Stimulated activated CD4-positive, alpha-beta T cell treated with anti-CD3 and anti-CD28 coated beads, Interleukin-4, amount 100 ng/mL, for 24 hours (primary cell): ENCODE measurements at places on chromosomes 3 and 15.

DNA sequence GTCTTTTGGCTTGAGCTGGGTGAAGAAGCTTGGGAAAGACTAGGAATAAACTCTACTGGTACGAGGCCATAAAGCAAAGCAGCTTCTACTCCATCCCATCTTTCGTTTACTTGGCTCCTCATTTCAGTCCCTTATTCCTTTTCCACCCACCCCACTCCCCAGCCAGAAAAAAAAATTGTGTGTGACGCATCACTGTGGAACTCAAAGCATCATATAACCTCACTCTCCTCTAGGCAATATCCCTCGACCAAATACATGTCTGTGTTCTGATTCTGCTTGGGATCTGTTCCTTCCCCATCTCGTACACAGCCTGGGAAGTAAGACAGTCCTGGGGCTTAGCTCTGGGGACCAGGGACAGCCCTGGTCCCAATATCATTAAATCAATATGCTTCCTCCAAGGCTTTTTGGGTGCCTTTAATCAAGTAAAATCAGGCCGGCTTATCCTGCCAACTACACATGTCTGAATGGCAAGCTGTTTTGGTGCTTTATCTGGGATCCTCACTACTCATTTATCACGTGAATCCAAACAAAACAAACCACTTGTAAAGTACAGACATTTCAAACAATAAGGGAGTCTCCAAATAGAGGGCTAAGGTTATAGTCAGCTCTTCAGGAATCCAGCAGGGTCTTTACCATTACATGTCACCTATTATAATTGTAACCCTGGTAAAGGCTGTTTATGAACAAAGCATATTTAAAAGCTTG lies 74.9 kb upstream of the ZBED2 start:
- DNase-seq = no peak

- DNase-seq = no peak
These were observed 104.6 kb upstream of the KLF13 start for GRCh38 chr15:31221936-31222515.

- no peak for DNase-seq
These were observed 3.8 kb upstream of the KATNBL1 start for GRCh38 chr15:34213690-34214089.

GRCh38 chr15:46708226-46708625 lies 1009.1 kb upstream of the SEMA6D start:
- no peak for DNase-seq

DNA sequence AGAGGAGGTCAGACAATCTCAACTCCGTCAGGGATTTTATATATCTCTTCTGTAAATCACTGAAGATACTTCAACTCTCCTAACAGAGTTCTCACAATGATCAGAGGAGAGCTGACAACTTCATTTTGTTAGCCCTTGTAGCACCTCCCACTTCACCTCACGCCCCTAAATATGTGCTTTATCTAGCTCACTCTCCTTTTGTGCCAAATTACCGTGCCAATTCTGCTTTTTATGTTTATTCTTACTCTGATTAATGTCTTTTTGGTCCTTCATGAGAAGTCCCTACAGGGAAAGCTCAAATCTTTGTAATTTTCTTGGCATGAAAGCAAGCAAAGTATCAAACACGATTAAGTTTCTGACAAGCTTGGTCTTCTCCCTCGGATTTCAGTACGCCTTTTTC lies 636.1 kb upstream of the NAALADL2 start:
- DNase-seq = no peak

DNA sequence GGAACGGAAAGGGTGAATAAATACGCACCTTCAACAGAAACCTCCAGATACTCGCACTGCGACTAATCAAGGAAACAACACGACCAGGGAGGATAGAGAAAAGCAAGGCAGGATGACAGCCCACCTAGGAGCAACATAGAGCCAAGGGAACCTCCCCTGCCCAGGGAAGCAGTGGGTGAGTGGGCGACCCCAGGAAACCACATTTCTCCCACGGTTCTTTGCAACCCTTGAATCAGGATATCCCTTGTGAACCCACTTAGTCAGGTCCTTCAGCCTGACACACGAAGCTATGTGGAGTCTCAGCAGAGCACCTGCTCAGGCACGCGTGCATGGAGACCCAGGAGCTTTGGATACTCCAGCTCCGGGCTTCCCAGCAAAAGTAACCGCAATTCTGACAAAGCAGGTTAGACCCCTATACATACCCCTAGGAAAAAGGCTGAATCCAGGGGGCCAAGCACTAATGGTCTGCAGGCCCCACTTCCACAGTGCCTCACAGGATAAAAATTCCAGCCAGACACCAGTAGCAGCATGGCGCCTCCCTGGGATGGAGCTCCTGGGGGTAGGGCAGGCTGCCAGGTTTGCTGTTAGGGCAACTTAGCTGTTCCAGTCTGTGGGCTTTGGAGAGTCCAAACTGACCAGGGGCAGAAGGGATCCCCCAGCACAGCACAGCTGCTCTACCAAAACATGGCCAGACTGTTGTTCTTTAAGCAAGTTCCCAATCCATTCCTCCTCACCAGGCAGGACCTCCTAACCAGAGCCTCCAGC lies 38.4 kb upstream of the PXYLP1 start:
- DNase-seq = no peak

GRCh38 chr15:83565138-83565537 lies 88.8 kb upstream of the ADAMTSL3 start:
- DNase-seq = no peak

DNA sequence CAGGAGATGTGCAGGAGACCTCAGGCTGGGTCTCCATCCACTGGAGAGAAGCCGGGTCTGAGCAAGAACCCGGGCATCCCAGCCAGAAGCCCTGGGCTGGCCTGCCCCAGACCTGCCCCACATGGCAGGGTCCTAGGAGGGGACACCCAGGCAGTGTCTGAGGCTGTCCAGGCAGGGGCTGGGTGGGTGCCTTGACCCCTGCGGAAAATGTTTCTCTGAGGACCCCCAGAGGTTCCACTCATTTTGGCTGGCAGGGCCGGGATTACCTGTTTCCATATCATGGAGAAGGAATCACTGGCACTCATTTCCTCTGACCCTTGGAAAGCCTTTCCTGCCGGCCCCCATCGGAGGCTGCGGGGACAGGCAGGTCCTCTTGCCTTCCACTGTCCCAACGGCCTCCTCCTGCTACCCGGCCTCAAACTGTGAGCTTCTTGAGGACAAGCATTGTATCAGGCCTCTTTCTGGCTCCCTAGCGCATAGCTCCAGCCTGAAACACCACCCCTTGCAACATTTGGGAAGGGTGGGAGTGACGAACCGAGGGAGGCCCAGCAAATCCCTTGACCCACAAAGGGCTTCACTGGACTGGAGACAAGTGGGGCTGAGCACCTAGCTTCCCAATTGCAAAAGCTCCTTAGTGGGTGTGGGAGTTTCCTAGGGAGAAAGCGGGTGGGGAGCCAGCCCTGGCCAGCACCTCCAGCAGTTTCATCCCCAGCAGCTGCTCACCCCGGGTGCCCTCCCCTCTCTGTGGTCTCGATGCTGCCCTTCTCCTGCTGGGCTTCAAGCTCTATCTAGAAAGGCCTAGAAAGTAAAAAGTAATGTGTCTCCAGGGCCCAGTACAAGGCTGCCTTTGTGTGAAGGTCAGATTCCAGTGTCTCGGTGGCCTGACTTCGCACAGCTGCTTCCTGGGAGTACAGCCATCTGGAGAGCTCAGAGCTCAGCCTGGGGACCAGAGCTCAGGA lies 29.7 kb downstream of the ACSBG1 start:
- no peak for DNase-seq

- no peak for DNase-seq
These were observed 26.5 kb upstream of the GYG1 start for GRCh38 chr3:148964809-148965208.

GRCh38 chr3:45842851-45843625 lies 1.1 kb upstream of the LZTFL1 start:
- no peak for DNase-seq

GRCh38 chr3:94616833-94617232 lies 554.0 kb downstream of the NSUN3 start:
- DNase-seq = no peak

DNA sequence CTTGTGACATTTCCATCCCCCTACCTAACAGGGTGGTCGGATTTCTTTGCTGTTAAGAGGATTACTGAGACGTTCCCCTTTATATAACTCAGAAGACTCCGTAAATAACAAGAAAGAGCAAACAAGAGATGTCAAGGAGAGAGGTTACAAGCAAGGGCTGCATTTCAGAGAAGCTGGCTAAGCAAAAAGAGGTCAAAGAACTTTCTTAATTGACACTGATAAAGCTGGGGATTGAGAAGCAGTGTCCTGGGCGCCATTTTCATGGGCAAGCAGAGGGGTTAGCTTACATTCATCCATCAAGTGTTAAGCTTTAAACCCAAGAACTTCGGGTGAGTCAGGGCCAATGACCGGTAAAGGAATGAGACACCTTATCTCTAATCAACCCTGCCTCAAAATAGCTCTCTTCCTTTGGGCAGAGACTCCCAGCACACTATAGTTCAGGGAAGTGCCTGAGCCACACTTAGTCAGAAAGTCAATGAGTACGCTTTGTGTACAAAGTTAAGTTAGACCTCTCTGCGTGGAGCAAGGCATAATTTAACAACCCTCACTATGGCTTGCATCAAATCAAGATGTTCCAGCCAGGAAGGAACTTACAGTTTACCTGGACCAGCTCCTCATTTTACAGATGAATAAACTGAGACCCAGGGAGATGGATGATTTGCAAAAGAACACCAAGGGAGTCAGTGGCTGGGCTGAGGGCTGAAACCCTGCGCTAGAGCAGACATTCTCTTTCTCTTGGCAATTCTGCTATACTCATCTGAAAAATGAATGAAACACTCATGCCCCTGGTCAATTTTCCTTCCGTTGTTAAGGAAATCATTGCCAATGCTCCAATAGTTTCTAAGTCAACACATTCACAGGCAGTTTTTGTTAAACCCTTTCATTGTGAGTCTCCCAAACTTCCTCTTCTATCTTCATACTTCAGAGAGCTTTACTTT lies 44.6 kb downstream of the CCNL1 start:
- DNase-seq = no peak

- no peak for DNase-seq
These were observed 10.4 kb downstream of the PTPRG start for GRCh38 chr3:61571516-61572336.
